ENCODE measurements at places on chromosomes 2 and 18.

DNA sequence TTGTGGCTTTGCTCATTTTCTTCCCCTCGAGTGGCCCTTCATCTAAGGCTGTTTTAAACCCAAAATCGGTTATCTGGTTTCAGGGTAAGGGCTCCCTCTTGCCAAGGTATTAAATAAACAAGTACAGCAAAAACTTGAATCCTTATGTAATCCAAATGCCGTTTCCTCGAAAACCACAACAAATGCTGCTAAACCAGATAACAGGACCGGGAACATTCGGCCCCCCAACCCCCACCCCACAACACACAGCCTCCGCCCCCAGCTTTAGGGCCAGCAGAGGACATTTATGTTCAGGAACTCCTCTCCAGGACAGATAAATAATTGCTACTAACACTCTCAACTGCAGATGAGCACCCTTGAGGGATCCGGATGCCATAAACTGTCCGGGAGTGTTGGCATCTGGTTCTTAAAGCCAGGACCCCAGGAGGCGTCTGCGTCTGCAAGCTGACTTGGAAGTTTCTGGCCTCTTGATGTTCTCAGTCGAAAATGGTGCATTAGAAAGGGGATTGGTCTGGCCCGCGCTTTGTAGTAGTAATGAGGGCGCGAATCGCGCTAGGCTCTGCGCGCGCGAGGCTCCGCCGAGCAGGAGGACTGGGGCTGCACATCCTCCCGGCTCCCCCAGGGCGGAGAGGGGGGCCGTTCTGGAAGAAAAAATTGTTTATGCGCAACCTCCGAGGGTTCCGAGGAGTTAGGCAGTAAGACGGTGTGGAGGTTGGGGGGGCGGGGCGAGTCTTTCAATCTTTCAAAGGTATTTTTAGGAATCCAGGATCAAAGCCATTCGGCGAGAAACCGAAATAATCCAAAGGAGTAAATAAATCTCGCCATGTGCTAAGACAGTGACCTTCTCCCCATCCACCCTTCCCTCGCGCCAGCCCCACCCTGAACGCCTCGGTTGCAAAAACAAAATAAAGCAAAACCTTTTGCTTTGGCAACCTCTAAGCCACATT, 3.9 kb upstream of the ID2 start:
- peak; percentile 69 for DNase-seq

- DNase-seq = no peak
Observed at GRCh38 chr2:14324308-14324707, 308.2 kb upstream of the LRATD1 start.

DNA sequence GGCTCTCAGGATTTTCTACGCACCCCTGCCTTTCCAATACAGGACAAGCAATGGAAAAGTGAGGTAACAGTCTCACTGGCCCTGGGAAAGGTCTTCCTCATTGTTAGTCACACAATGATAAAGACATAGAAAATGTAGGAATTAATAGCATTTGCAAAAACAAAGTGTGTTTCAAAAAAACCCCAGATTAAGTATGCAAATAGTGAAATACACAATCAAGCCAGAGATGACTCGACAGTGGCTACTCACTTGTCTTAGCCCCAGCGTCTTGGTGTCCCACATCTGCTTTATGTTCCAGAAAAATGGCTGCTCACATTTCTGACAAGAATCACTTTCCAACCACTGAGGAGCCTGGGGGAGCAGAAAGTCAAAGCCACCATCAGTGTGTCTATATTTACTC, 47.0 kb upstream of the AP1S3 start:
- DNase-seq = no peak

DNA sequence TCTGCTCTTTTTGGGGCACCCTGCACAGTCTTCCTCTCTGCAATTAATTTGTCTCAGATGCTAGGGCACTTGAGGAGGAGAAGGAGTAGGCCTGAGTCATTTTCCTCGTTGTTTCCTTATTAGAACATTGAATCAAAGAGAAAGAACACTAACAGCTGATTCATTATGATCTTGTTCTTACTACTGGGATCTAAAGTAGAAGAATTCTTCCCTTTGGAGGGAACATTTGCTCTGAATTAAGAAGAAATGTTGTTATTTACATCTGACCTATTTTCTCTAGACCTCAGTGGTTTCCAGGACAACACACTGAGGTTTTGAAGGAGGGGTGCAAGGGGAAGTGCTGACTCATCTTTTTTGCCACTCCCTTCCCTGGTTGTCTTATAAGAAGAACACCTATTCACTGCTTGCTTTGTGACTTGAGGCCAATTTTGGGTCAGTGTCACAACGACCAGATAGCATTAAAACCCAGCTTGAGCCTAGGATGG, 24.3 kb upstream of the STAT1 start:
- no peak for DNase-seq

GRCh38 chr18:46398625-46399024, 258.4 kb downstream of the LOXHD1 start:
- no peak for DNase-seq

DNA sequence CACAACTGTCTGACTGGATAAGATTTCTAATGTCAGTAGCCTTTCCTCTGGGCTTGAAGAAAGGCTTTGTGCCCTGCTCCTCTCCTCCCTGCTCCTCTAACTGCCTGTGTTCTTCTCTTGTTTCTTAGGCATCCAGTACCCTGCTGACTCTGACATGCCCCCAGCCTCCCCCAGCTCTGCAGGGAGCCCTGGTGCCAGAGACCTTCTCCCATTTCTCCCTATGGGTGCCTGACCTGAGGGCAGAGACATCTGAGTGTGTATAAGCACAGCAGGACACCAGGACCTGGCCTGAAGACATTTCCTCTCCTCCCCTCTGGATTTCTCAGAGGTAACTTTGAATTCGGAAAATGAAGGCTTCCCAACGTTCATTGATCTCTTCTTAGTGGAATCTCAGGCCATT, 23.6 kb downstream of the RNF144A start:
- DNase-seq = no peak

DNA sequence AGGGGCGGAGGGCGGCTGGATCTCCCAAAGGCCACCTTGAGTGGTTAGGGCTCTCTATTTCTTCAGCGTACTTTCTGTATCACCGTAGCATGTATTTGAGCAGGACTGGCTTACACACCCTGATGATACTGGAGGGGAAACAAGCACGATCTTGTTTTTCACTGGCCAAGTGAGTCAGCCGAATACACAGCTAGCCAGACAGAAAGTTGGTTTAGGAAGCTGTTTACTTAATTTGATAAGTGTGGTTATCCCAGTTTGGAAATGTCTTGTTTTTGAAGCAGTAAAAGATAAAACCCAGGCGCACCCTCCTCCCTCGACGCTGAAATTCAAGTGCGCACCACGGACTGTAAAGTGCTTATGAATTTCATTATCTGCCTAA, 582 bp downstream of the RIOK3 start:
- DNase-seq = no peak

GRCh38 chr2:99689145-99689742, 199.4 kb upstream of the REV1 start:
- DNase-seq = no peak

DNA sequence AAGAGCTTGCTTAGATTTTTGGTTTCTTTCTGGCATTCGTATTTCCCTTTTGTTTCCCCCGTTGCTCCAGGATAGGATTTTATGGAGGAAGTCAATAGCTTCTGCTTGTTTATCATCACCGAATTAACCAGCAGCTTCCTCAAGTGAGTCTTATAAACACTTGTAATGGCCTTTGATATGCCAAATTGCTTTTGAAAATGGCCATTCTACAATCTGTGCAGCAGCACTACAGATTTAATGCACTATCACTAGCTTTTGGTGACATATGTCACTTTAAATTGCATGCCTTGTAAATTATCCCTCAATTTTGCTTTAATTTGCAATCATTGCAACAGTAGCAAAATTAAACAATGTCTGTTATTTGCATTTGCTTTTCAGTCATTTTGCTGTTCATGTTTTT, 774.7 kb downstream of the METTL4 start:
- no peak for DNase-seq

- DNase-seq = no peak
Observed at GRCh38 chr2:199994371-199994770, 39.0 kb downstream of the MAIP1 start.

DNA sequence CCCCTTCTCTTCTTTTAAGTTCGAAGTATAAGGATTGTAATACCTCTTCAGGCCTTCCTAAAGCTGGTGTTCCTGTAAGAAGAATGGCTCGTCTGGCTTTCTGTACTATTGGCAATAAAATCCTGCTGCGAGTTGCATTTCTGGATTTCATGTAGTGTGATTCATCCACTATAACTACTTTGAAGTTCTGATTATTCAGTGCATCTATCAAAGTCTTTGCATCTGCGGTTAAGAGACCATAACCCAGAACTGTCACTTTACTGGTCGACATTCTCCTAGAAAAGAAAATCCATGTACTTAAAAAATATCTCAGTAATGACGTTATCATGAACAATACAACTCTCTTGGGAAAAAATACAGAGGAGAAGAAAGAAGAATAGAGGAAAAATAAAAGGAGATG, 181.1 kb downstream of the ZRANB3 start:
- no peak for DNase-seq

- DNase-seq = no peak
Observed at GRCh38 chr2:186575856-186576255, 14.0 kb upstream of the ITGAV start.

- DNase-seq = no peak
Observed at GRCh38 chr2:12684471-12684936, 32.2 kb upstream of the TRIB2 start.

DNA sequence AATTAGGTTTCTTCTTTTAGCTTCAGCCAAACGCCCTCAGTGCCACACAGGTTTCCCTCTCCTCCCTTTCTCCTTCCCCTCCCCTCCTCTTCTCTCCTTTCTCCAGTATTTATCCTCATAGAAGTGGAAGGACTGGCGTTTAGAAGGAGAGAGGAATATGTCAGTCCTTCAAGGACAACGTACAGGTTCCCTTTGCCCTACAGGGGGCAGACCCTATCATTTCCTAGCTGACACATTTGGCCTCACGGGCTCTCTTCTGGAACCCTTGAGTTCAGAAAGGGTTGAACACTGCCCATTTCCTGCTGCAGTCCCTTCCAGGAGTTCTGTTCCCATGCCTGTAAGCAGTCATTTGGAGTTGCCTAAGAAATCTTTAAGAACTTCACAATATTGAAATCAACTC, 46.1 kb downstream of the CDCA7 start:
- DNase-seq = no peak

DNA sequence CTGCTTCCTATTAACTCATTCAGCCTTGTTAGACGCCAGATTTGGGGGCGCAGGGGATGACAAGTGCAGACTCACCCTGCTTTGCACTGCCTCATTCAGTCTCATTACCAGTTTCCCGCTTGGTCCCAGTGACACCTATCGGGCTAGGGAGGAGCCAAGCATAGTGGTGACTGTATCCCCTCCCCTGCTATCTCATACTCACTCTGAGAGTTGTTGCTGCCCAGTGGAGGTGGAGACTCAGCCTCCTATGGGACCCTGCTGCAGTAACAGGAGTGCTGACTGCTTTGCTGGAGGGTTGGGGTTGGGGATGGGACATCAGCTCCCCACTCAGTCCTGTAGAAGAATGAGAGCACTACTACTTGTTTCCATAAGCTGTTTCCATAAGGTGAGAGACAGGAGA, 21.3 kb upstream of the PIK3C3 start:
- no peak for DNase-seq

DNA sequence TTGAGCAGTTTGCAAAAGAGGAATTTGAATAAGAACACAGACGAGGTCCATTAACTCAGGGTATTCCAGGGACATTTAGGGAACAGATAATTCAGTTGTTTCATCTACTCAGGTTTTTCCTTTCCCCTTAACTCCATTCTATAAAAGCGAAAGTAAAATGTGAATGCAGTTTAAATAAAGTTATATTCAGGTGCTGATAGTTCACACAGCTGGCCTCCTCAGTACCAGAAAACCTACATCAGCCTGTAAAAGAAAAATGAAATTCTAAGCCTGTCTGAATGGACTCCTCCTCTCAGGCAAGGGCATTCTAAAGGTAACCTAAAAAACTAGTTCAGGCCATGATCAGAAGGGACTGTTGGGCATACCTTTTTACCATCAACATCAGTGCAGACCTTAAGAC, 873.8 kb downstream of the SUCLG1 start:
- DNase-seq = no peak

GRCh38 chr2:241522477-241522876, 14.1 kb upstream of the STK25 start:
- DNase-seq = no peak

- peak; percentile 29 for DNase-seq
Observed at GRCh38 chr2:222433332-222434173, 9.2 kb downstream of the SGPP2 start.

DNA sequence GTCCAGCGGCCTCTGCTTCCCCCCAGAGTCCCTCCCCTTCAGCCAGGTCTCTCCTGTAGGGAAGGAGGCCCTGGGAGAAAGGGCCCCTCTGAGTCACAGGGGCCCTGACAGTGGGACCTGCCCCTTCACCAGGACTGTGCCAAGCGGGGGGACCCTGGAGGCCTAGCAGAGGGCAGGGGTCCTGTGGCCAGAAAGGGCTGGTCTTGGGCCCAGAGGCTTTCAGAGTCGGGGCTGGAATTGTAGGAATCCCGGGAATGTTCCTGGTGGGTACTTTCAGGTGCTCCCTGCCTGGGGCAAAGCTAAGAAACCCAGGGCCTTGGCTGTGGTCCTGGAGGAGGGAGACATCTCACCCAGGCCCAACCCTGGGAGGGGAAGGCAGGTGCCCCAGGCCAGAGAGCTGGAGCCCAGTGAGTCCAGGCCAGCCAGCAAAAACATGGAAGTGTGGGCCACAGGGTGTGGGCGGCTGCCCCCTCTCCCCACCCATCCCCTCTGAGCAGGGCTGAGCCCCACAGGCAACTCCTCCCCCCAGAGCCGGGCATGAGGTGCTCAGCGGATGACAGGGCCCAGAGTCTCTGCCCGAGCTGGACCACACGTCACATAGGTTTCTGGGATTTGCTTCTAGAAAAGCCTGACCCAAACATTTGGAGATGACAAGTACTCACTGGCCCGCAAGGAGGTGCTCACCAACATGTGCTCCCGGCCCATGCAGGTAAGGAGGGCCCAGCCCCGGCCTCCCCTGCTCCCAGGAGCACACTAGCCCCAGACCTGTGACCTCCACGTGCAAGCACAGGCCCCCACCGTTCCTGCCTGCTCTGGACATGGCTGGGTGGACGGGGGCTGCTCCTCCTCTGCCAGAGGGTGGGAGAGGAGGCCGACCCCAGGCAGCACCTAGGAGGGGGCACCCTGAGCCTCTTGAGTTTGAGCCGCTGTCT, 48.2 kb upstream of the ALPP start:
- DNase-seq = no peak

DNA sequence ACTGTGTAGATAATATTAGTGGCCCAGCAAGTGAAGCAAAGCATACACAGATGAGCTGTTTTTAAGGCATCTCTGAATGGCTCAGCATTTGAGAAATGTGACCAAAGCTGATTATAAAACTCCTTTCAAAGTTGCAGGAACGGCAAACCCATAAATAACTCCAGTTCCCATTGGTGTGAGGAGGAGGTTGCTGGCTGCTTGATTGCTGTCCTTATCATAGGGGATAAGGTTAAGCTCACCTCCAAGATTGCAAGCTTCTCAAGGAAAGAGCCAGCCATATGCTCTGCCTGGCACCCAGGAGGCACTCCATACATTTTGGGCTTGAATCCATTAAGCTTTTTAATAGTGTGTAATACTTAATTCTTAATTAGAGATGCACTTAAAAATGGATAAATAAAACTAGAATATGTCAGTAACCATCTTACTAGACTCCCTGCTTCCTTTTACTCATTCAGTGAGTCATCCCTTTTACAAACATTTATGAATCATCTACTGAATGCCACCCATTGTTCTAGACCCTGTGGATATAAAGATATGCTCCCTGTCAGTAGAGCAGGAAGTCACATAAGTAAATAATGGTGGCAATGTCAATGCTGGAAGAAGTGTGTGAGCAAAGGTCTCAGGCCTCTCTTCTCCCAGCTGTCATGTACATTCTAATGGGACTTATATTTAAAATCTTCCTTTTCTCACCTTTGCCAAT, 99.3 kb downstream of the SPATS2L start:
- no peak for DNase-seq
